ENCODE measurements at places on chromosomes 2 and 18.
A peak's percentile ranks its signal among the peaks of the same experiment; 100 is the strongest.

GRCh38 chr2:32064021-32064601 is 755 bp downstream of the SPAST start:
- no peak for DNase-seq

GRCh38 chr18:76005632-76006208 is 489.3 kb downstream of the ZNF516 start:
- no peak for DNase-seq

DNA sequence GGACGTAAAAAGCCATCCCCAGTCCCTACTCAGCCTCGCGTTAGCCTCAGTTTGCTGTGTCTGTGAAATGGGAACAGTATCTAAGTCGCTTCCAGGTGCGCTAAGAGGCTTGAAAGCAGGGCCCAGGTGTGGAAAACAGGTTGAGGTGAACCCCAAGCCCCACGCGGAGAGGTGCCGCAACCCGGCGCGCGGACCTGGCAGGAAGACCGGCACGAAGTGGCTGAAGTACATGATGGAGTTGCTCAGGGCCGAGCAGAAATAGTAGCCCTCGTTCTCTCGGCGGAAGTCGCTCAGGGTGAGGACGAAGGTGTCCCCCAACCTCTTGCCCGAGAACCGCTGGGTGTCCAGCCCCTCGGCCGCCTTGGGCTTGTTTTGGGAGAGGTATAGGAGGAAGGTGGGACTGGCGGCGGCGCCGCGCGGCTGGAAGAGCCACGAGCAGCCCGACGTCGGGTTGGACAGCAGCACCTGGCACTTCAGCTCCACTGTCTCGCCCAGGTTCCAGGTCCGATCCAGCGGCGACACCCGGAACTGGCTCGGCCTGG is 508 bp downstream of the CD8A start:
- DNase-seq, result no peak

- DNase-seq, result no peak
Observed at GRCh38 chr2:150166313-150167051, 321.0 kb downstream of the RND3 start.

DNA sequence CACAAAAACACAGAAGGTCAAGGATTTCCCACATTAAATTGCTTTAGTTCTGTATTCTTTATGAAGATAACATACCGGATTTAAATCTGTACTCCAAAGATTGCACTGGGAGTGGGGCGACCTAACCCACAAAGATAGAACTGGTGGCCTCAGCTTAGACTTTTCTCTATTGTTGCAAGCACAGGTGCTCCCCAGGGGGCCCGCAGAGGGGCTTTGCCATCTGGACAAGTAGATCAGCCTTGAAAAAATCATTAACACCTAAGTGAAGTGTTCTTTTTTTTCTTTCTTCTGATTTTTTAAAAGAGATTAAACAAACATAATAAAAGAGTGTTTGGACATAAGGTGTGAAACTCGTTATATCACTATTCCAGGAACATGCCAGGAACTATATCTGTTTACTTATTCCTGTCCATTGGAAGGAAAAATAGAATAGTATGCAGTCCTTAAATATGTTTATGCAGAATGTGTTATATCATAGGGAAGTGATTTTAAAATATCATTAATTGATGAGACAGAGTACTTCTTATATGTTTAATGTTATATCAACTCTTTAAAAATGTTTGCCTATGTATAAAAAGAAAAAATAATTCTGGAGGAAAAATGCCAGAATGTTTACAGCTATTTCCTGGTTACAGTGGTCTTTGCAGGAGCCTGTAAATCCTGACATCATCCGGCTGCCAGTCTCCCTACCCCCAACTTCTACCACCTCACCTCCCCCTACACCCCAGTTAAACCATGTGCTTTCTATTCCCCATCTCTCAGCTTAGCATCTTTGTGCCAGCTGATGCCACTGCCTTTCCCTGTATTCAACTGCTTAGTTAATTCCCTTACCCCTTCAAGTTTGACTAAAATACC is 679.2 kb downstream of the CNTNAP5 start:
- no peak for DNase-seq

DNA sequence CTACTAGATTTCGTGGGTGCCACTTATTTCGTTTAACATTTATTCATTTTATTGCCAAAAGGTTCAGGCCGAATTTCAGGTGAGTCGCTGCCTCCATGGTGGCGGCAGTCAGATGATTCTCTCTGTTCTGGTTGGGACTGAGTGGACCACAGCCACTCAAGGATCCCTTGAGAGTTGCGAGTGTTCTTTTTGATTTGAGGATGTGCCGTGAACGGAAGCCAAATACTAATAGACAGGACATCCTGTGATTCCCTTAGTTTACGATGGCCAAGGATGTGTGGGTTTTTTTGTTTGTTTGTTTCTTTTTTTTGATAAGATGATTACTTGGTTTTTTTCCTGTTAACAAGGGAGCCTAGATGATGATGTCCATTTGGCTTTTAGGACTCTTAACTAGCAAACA is 13.2 kb downstream of the MAPRE2 start:
- DNase-seq, result no peak

DNA sequence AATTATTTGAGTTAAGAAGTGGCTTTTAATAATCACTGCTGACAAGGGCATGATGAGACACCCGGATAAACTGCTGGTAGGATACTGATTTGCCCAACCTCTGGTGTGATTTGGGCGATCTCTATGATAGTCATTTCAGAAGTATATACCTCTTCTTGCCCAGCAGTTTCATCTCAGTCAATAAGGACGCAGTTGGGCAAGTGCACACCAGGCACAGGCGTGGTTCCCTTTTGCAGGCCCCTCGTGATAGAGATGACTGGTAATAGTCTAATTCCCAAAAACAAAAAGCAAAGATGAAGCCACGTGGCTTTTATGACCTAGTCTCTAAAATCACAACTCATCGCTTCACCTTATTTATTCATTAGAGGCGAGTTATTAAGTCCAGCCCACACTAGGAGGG is 246.4 kb downstream of the PRKCE start:
- DNase-seq, result no peak

DNA sequence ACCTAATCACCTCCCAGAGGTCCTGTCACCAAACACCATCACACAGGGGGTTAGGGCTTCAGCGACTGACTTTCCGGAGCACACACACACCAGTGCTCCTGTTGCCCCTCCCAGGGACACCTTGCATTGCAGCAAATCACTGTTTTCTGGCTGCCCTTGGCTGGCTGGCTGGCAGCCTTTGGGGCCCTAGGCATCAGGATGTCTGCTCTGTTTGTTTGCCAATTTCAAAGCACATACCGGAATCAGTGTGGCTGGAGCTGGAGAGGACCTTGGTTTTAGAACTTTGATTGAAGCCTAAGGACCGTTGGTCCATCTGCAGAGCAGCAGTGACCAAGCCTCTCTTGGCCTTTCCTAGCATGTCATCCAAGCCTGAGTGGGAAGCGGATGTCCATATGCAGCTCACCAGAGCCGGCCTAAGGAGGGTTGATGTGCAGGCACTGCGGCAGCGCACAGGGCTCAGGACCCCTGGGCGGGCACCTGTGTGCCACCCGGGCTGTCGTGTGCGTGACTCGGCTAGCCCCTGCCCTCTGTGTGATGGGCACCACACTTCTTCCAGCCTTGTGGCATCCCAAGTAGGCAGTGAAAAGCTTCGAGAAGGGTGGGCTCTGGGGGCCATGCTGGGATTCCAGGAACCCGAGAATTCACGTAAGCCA is 62.1 kb downstream of the GBX2 start:
- no peak for DNase-seq

DNA sequence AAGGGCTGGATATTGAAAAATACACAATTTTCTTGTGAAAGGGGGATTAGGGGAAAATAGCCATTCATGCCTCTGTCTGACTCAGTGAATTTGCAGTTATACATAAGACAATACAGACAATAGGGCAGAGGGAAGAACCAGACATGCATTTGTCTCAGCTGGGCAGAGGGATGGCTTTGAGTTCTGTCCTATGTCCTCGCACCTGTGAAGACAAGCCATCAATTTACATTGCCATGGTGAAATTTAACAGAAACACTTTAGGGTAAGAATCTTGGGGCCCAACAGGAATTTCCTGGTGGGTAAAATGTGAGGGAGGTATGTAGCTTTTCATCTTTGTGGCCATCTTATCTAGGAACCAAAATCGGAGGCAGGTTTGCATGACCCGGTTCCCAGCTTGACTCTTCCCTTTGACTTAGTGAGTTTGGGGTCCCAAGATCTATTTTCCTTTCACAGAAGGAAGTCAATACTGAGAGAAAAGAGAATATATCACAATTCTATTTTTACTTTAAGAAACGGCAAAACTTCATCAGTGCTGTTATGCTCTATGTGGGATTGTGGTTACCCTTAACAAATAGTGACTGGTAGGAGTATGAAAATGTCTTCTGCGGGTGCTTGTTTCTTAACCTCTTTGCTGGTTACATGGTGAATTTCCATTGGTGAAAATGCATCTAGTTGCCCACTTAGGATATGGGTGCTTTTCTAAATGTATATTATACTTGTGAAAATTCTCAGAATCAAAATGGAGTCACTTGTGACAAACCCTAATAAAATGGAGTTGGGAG is 221.8 kb downstream of the SPP2 start:
- DNase-seq, result no peak

DNA sequence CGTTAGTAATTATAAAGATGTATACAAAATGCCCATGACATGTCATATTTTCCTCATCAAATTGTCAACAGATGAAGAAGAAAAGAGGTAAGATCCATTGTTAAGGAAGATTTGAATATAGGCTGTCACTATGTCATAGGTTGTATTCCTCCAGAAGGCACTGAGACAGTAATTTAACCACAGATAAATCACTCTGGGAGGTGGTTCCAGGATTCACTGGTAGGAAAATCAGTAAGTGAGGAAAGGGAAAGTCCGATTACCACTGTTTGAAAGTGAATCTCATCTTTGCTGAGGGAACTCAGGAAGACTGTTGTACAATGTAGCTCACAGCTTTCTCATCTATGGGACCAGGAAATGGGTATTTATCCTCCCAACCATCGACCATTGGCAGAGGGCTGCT is 152.8 kb upstream of the TMEFF2 start:
- no peak for DNase-seq

DNA sequence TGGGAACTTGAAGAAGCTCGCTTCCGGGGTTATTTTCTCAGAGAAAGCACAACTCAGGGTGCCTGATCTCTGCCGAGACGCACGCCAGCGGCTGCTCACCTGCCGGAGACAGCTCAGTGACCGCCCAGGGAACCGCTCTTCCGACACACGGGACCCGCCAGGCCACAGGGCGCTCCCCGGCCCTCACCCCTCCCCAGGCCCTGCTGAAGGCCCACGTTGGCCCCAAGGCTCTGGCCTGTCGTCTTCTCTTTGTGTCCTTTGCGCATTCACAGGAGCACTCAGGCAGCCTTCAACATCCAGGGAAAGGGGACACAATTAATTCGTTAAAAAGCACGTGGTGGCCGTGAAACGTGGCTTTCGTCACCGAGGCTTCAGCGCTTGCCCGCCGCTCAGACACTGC is 276.3 kb upstream of the SALL3 start:
- DNase-seq, result no peak

DNA sequence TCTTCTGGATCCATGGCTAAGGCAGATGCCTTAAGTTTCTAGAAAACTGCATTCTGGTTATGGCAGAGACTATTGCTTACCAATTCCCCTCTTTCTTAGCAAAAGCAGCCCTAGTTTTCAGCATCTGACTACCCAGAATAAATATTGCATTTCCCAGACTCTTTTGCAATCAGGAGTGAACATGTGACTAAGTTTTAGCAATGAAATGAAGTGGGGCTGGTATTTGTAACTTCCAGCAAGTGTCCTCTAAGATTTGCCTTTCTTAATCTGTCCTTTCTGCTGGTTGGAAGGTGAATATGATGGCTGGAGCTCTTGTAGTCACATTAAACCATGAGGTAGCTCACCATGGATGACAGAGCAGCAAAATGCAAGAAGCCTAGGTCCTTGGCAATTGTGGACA is 132.9 kb upstream of the PKDCC start:
- no peak for DNase-seq

- no peak for DNase-seq
Observed at GRCh38 chr18:34609986-34610648, 100.0 kb upstream of the DTNA start.

GRCh38 chr2:156031121-156031520 is 301.4 kb downstream of the NR4A2 start:
- no peak for DNase-seq

- no peak for DNase-seq
Observed at GRCh38 chr2:233551491-233551890, 15.1 kb downstream of the USP40 start.

GRCh38 chr2:168712053-168712452 is 90.4 kb upstream of the NOSTRIN start:
- no peak for DNase-seq

GRCh38 chr2:112643488-112643887 is 2.3 kb upstream of the SLC20A1 start:
- no peak for DNase-seq

GRCh38 chr2:105874466-105874865 is 129.8 kb downstream of the NCK2 start:
- no peak for DNase-seq

DNA sequence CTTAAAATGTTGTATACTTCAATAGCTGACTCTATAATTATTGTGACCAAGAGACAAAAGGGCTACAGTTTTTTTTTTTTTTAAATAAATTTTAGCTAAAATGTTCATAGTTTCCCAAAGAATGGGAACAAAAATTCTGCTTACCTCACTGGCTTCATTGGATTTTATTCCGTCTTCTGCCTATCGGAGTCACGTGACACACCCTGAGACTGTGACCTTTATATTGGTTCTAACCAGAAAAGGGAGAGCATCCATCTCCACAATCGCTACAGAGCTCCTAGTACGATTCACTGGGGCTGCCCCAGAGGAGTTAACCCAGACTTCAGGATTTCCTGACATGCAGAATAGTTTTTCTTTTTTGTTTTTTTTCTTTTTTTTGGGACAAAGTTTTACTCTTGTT is 203.6 kb upstream of the SLC35G4 start:
- no peak for DNase-seq

DNA sequence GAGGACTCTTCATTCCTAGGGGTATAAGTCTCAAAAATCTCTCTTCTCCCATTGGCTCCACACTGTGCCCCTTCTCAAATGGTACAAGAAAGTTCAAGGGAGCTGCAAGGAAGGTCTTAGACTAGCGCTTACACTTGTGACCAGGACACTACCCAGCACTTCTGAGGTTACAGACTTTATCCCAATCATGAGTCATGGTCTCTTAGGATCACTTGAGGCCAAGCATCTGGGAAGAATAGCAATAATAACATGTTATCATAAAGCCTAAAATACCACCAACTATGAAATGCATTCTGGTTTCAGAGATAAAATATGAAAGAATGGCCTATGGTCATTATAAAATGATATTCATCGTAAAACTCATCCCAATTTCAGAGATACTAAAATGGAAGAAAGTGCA is 309.9 kb upstream of the PKDCC start:
- no peak for DNase-seq

DNA sequence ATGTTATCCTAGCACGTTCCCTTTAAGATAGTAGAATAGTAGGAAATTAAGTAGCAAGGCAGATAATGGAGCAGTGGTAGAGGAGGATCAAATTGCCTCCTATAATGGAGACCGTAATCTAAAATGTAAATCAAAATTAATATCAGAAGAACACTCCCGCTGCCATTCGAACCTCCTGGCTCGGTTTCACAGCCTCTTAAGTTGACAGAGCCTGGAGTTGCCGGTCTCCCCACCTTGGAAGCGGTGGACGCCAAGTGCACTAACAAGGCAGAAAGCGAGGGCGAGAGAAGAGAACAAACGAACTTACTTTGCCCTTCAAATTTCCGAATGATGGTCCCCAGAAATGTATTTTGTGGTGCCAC is 450 bp downstream of the KCNH7 start:
- no peak for DNase-seq

- peak; percentile 12 for DNase-seq
Observed at GRCh38 chr18:13500227-13500865, 226.0 kb downstream of the FAM210A start.

GRCh38 chr2:68921646-68922045 is 31.0 kb downstream of the GKN2 start:
- DNase-seq, result no peak

- DNase-seq, result no peak
Observed at GRCh38 chr2:236637686-236638569, 68.3 kb downstream of the ACKR3 start.

All from HFF-Myc (cell line).